Fibroblast of mammary gland (primary cell): ENCODE measurements at places on chromosomes 5 and 9.

GRCh38 chr9:93674580-93675335 lies 98.4 kb downstream of the PHF2 start:
- DNase-seq, result no peak

DNA sequence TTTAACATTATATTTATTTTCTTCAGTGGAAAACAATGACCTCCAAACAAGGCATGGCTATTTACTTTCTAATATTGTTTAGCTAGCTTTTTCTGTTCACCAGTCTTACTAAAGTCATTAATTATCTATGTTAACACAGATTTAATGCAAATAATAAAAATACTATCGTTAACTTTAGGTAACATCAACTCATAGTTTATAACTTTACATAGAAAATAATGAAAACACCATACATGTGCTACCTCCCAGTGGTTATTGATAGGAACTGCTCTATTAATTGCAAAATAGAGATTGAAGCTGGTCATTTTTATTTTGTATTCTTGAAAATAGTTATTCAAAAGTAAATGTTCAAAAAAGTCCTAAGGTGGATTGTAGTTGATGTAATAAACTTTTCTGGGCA lies 78.3 kb upstream of the HCN1 start:
- DNase-seq, result no peak

GRCh38 chr5:122844136-122844909 lies 1.1 kb upstream of the SNX24 start:
- DNase-seq, result no peak

GRCh38 chr9:136268318-136268717 lies 22.7 kb upstream of the QSOX2 start:
- no peak for DNase-seq

GRCh38 chr5:32278406-32278805 lies 34.3 kb downstream of the MTMR12 start:
- DNase-seq, result peak; percentile 60

DNA sequence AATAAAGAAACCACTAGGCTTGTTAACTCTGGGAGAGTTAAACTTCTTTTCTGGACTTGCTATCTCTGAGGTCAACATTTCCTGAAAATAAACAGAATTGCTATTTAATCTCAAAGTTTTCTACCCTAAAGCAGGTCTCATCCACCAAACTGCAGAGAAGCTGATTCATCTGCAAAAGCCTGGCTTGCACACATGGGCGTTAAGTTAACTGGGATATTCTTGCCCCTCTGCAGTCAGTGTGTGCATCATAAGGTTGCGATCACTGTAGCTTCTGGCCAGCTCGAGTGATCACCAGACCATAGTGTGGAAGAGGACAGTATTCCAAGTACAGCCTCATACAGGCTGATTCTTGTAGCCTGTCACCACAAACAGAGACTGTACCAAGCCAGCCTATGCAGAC lies 99.2 kb downstream of the SPOCK1 start:
- peak; percentile 7 for DNase-seq

- DNase-seq, result no peak
These were observed 16.1 kb upstream of the CMBL start for GRCh38 chr5:10323588-10324488.

DNA sequence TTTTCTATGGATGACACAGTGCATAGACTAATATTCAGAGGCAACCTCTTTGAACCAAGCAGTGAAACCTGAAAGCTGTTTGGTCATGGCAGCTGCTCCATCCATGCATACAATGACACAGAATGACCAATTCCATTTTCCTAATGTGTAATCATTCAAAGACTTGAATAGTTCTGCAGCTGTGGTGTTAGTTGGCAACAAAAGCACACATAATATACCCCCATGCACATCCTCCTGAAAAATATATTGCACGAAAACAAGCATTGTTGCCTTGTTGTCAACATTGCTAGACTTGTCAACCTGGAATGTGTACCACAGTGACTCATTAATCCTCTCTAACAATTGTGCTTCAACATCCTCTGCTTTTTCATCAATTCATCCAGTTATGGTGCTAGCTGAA lies 71.0 kb upstream of the SEMA6A start:
- DNase-seq, result no peak

- no peak for DNase-seq
These were observed 7.7 kb downstream of the SNX18 start for GRCh38 chr5:54525261-54525660.

- DNase-seq, result no peak
These were observed 14.3 kb downstream of the ZBTB34 start for GRCh38 chr9:126874546-126875314.

DNA sequence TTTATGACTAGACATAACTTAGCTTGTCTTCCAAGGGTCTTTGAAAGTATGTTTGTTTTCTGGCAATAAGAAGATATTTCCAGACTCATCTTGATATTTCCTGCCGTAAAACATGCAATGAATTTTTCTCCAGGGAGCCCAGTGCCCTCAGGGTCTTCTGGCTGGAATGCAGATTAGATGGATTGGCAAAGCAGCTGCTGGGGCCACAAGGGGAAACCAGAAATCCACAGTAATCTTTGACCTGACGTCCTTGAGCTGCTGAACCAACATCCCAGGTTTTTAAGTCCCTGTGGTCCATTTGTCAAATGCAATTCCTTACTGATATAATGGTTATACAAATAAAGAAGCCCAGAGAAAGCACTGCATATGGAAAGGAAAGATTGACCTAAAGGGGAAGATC lies 93.0 kb downstream of the THBS4 start:
- peak; percentile 19 for DNase-seq

GRCh38 chr5:77239126-77239741 lies 28.8 kb downstream of the PDE8B start:
- peak; percentile 26 for DNase-seq

DNA sequence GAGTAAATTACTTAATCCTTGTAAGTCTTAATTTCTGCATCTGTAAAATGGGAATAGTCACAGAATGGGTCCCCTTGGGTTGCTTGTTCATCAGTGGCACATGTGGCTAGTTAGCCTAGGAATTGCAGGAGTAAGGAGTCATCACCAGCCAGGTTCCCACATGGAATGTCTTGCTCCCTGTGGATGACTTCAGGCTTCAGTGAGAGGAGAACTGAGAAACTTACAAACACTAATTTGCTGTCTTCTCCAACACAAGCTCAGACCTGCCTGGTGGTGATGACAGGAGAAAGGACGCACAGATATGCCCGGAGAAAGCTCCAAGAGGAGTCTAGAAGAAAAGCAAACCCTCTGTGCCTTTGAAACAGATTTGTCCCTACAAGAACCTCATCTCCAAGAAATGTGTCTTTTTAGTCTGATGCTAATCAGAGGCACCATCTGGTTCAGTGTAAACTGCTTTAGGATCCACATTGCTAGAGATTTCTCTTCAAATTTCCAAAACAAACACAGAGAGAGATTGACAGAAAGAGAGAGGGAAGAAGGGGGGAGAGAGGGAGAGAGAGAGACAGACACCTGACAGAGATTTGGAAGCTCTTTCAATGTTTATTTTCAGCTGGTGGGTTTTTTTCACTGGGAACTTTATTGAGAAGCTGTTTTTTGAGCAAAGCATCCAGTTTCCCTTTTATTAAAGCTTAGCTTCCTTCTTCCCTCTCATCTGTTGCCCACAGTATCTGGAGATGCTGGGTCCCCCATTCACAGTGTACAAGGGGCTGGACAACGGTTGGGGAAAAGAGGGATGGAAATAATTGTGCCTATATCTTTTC lies 128.3 kb downstream of the DOCK2 start:
- peak; percentile 18 for DNase-seq

GRCh38 chr5:115423051-115423450 lies 121.5 kb downstream of the FEM1C start:
- peak; percentile 70 for DNase-seq

DNA sequence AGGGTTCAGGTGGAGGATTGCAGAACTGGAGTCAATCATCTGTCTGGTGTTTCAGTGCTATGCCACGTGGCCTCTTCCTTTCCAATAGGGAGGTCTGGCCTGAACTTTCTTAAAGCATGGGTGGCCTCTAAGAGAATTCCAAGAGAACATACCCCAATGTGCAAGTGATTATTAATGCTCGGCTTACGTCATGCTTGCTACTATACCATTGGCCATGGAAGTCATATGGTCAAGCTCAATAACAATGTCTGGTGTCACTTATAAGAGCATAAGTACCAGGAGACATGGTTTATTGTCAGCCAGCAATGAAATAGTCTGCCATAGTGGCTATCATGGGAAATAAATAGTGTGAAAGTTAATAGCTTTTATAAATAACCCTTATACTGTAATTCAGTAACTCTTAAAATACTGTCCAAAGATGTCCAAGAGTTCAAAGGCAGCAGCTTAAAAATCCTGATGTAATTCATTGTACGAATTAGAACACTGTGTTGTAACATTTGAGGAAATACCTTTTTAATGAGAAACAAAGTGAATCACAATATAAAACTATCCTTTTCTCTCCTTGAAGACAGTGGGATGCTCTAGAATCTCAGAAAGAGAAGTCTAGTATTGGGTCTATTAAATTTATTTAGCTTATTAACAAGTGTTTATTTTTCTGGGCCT lies 355.4 kb upstream of the PRR16 start:
- peak; percentile 75 for DNase-seq

DNA sequence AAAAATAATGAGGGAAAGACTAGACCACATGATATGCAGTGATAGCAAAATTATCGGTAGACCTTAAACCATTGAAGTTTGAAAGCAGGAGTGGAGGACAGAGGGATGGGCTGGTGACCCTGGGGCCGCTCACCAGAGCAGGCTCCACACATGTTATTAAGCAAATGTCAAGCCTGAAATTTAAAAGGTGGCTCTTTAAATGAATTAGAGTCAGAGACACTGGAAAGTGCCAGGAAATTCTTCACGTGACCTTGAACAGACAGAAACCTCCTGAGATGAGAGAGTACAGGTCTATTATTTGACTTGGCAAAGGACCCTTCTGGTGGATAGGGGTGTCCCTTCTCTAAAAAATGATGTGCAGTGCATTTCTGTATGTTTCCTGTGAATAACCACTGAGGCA lies 111.0 kb upstream of the CPEB4 start:
- DNase-seq, result no peak

- no peak for DNase-seq
These were observed 652.9 kb downstream of the SEMA5A start for GRCh38 chr5:8892926-8893325.

GRCh38 chr9:127470662-127471061 lies 19.4 kb downstream of the LRSAM1 start:
- DNase-seq, result no peak
